ENCODE measurements at places on chromosomes 3 and 15.
A peak's percentile ranks its signal among the peaks of the same experiment; 100 is the strongest.

DNA sequence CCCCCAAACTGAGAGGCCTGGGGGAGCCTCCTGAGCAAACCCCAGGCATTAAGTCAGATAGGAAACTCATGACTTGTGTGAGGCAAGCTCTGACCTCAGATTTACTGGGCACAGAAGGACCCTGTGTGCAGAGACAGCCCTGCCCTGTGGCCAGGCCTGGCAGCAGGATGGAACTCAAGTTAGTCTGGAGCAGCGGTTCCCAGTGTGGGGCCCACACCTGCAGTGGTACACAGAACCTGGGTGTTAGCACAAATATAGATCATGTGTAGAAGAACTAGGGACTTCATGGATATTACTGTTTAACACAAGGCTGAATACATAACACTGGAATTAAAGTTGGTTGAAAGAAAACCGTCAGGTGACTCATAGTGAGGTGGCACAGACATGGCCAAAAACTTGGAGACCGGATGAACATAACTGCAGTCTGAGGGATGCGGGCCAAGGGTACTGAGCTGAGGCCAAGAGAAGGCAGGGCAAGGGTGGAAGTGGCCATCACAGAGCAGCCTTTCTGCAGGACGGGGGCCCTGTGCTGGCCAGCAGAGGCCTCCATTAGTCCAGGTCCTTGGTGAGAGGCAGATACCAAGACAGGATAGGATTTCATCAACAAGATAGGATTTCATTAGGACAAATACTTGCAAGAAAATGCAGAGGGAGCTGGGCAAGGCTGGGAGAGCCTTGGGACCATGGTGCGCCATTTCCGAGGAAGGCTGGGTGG lies 40.9 kb downstream of the IRAK2 start:
- peak; percentile 66 for DNase-seq

DNA sequence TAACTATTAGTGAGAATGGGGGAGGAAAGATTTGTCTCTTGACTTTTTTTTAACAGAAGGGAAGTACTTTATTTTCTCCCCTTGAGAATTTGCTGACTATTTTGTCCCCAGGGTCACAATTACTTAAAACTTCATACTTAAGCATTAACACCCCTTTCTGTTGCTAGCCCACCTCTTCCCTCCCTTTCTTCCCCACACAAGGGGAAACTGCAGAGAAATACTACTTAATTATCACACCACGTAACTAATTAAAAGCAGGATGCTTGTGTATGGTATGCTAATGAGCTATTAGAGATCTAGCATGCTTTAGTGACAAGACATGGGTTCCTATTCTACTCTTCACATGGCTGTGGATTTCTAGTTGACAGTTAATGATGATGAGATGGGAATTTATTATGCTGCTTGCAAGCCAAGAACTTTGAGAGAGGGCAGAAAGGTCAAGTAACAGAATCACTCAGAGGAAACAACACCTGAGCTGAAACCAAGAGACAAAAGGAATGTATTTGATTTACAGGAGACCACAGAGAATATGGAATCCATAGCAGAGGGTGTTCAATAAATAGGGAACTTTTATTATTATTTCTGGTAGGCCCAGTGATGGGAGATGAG lies 179.2 kb downstream of the LSAMP start:
- DNase-seq = no peak

DNA sequence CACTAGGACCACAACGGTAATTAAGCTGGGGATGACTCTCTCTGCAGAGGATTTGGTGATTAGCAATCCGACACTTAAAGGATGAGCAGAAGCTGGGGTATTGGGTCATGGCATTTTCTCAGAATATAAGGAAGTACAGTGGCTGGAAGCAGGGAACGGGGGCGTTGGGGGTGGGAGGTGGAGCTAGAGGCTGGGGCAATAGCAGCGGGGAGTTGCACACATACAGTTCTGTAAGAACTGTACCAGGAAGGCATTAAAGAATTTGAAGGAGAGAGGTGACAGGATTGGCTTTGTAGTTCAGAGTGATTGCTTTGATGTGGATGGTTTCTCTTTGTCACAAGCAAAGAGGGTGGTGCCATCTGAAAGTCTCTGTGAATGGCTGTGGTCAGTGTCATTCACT lies 28.2 kb downstream of the PSMD6 start:
- no peak for DNase-seq

GRCh38 chr3:17151598-17152373 lies 267.0 kb downstream of the PLCL2 start:
- DNase-seq = no peak

DNA sequence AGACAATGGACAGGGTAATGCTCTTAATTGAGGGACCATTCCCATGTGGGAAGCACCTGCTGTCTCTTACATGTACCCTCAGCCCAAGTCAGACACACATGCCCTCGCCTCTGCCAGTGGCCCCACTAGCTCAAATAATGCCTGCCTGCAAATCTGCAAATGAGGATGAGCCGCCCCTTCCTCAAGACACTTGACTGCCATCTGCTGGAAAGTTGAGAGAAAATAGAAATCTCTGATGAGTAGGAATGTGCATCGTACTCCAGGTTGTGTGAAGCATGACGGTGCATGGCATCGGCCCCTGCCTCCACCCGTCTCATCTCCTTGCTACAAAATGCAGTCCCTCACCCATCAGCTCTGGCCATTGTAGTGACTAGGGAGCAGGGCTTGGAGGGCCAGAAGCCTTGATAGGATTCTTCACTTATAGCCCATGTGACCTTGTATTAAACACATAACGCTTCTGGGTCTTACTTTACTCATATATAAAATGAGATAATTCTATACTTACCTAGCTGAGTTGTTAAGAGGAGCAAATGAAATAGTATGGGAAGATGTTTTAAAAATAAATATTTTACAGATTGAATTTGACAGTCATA lies 6.3 kb upstream of the SCN5A start:
- DNase-seq = no peak

DNA sequence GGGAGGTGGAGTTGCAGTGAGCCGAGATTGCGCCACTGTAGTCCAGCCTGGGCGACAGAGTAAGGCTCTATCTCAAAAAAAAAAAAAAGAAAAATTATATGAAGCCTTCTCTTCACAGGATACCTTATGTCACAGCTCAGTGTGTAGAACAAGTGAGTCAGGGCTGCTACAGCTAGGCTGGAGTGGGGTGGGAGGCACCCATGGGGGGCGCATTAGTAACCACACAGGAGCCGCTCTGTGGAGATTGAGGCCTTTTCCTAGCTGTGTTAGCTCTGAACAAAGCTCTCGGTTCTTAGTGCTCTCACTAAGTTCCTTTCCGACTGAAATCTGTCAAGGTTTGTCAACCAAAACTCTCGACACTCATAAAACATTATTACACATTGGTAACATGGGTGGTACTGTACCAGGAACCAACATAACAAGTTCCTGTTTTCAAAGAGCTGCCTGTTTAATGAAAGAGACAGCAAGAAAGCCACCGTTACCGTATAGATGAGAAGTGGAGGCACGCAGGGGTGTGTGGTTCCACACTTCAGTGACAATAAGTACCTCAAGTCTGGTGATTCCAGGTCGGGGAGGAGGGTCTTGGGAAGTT lies 4.5 kb downstream of the LRRC31 start:
- DNase-seq = no peak

DNA sequence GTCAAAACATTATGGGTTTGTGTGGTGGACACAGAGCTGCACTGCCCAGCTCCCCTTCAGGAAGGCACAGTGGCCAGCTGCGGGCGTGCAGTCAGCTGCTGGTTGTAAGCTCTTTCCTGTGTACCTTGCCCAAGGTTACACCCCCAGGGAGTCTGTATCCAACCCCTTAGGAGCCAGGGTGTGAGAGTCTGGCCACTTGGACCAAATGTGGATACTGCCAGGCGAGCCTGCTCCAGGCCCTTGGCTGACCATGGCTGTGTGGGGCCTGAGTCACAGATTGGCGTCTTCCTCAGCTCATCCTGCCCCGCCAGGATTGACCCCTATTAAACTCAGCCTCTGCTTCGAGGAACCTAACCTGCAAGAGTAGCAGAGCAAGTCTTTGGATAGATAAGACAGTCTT lies 56.9 kb downstream of the ABHD5 start:
- DNase-seq = no peak

GRCh38 chr3:10813425-10813824 lies 2.6 kb upstream of the SLC6A11 start:
- DNase-seq = no peak

GRCh38 chr3:139534455-139534812 lies 5.1 kb downstream of the RBP1 start:
- DNase-seq = peak; percentile 66

All from T1000 (cell line).